Activated T-cell treated with anti-CD3 and anti-CD28 coated beads for 4 hours (primary cell): ENCODE measurements at places on chromosomes 13 and 19.

DNA sequence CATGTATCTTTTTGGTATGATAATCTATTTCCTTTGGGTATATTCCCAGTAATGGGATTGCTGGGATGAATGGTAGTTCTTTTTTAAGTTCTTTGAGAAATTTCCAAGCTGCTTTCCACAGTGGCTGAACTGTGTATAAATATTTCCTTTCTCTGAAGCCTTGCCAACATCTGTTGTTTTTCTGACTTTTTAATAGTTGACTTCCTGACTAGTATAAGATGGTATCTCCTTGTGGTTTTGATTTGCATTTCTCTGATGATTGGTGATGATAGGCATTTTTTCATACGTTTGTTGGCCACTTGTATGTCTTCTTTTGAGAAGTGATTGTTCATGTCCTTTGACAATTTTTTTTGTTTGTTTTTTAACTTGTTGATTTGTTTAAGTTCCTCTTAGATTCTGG lies 61.6 kb upstream of the PCDH17 start:
- DNase-seq = no peak

DNA sequence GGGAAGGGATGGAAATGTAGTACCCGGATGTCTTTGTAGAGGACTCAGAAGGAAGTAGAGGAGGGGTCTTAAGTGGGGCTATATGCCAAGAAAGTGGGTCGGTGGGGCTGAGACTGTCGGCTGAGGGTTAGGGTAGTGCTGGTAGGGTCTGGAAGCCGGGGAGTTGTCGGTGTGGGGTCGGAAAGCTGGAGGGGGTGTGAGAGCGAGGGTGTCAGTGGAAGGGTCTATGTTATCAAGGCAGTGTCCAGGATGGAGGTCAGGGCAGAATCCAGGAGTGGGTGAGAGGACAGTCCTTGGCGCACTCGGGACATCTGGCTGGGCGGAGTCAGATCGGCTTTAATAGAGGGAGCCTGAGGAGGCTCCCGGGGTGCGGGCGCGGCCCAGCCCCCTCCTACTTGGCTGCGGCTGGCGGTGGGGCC lies 1.7 kb downstream of the HSPB6 start:
- no peak for DNase-seq

DNA sequence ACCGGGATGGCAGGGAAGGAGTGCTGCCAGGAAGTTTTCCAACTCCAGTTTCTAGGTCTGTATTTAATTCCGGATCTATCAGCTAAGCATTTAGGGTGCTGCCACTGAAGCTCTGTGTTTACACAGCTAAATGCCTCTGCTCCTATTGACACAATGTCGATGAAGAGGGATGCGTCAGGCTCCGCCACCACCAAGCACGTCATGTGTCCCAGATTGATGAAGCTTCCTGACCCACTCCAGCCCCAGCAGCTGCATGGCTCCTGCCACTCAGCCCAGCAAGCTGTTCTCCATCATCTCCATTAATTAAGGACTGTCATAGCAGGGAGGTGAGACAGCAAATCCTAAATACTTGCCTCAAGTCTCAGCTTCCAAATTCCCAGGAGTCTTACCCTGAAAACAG lies 435.2 kb upstream of the ZNF507 start:
- DNase-seq = no peak

GRCh38 chr13:85508683-85509329 lies 290.4 kb downstream of the SLITRK6 start:
- no peak for DNase-seq

GRCh38 chr13:113876346-113877148 lies 12.7 kb upstream of the GAS6 start:
- DNase-seq = no peak

DNA sequence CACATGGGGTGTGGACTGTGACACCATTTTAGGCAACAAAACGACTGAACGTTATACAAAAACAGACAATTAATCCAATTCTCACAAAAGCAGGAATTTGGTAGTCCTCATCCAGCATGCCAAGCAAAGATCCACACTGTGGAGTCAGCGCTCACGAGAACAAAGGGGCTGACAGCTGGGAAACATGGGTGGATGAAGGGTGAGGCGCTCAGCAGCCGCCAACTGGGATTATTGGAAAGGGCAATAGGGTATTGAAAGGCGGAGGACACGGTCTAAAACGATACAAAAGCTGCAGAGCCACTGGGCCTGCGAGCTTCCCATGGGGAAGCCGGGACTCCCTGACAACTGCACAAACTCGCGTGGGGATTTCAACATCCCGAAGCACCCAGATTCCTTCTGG lies 4.7 kb upstream of the ZNF813 start:
- no peak for DNase-seq

DNA sequence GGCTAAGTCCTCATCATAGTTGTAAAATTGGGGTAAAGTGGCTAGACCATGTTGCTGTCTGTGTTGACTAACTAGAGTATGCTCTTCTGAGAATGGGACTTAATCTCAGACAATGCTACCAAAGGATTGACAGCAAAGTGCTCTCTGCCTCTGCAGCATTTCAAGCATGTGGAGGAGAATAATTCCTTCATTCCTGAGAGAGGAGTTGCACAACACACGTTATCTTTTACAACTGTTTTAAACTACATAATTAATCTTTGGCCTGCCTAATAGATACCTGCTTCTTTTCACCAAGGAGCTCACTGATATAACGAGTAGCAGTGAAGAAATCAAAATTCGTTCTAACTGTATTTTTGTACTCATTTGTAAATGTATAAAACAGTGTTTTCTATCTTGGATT lies 2172.2 kb downstream of the PCDH9 start:
- no peak for DNase-seq

DNA sequence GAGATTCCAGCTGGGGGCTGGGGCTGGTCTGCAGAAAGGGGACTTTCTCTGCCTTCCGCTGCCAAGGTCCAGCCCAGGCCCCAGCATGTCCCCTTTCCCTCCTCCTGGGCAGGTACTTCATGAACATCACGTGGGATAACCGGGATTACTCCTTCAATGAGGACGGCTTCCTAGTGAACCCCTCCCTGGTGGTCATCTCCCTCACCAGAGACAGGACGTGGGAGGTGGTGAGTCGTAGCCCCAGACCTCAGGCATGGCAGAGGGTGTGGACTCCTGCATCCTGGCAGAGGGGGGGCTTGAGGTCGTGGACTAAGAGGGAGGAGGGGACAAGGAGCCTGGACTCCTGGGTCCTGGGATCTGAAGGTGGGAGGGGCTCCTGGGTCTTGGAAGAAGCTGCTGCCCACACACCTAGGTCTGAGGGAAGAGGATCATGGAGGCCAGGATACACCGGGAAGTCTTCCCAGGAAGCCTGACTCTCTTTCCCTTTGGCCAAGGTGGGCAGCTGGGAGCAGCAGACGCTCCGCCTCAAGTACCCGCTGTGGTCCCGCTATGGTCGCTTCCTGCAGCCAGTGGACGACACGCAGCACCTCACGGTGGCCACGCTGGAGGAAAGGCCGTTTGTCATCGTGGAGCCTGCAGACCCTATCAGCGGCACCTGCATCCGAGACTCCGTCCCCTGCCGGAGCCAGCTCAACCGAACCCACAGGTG lies 20.6 kb downstream of the GRIN2D start:
- DNase-seq = no peak

DNA sequence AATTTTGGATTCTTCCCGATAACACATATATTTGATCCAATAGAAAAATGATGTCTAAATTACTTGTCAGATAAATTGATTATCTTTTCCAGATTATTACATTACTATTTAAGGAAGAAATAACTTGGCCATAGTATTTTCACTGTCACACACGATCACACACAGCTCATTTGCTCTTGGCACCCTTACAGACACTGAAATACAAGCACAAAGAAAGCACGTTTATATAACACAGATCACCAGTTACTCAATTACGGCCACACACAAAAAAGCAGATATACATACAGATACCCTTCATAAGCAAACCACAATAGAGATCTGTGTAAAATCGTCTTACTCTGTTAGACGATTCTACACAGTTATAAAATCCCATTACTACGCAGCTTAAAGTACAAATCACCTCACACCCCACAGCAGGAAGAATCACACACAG lies 716 bp upstream of the ZNF420 start:
- no peak for DNase-seq

DNA sequence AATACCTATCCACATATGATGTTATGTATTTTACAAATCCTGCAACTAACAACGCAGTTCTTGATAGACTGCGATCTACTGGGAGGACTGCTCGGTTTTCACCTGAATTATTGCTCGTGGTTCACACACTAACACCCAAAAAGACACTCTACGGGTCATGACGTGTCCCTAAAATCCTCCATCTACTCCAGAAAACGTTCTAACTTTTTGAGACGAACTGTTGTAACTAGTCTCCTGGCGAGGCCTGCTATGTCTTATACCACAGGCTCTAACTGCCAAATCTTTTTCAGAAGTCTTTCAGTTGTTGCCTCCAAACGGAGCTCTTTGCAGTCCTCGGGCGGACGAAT lies 108.2 kb downstream of the KCNRG start:
- no peak for DNase-seq

GRCh38 chr13:92656103-92656502 lies 570.5 kb upstream of the GPC6 start:
- DNase-seq = no peak

- peak; percentile 30 for DNase-seq
Measured at GRCh38 chr13:98664047-98664446, 87.1 kb upstream of the STK24 start.

GRCh38 chr13:31670831-31671617 lies 68.3 kb upstream of the RXFP2 start:
- no peak for DNase-seq

GRCh38 chr19:16531380-16531669 lies 10.9 kb downstream of the CHERP start:
- DNase-seq = no peak

GRCh38 chr19:4815426-4816201 lies 15.9 kb downstream of the TICAM1 start:
- DNase-seq = peak; percentile 65

DNA sequence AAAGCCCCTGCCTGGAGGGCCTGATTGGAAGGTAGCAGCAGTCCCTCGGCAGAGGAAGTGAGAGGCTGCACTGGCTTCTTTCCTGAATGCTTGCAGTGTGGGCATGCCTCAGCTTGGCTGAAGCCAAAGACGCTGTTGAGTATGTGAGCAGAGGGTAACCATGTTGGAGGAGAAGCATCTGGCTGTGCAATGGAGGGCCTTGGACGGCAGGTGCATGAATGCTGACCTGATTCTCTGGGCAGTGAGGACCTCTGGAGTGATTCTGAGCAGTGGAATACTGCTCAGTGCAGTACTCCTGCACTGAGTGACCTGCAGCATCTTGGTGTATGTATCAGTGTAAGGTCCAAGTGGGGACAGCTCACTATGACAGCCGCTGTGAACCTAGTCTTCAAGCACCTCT lies 46.9 kb downstream of the SOX1 start:
- DNase-seq = no peak

GRCh38 chr13:80824229-80824628 lies 483.3 kb upstream of the SPRY2 start:
- no peak for DNase-seq

DNA sequence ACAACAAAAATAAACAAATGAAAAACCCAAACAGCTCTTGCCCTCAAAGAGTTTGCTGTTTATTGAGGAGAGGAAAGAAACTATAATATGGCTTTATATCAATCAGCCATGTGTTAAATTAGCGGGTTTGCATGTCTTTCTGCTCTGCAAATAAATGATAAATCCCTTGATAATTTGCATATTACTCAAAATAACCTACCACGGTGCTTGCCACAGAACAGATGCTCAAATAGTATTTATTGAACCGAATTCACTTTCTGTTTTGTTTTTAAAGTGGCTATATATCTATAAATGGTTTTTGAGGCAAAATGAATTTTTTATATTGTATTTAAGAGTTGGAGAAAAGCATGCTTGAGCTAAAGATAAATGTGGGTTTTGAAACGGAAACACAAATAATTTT lies 428.1 kb downstream of the ITGBL1 start:
- DNase-seq = no peak

GRCh38 chr19:17686023-17686521 lies 2.1 kb downstream of the UNC13A start:
- DNase-seq = no peak

DNA sequence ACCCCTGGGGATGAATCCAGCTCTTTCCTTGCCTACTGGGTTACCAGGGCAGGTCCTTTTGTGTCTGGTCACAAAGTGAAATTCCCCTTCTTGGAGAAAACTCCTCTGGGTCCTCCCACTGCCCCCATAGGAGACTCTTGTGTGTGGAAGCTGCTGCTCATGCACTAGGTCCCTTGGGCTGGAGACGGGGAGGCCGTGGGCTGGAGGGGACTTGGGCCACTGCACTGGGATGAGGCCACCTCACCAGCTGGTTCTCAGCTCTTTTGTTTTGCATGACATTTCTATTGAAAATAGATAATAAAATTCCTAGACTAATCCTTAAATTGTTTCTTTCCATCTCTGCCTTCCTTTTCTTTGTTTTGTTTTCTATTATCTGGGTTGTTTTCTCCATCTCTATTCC lies 62.4 kb downstream of the TEX29 start:
- DNase-seq = no peak

- no peak for DNase-seq
Measured at GRCh38 chr13:40661875-40662665, 4.4 kb downstream of the FOXO1 start.

GRCh38 chr13:25920931-25921330 lies 130.9 kb downstream of the SHISA2 start:
- no peak for DNase-seq

GRCh38 chr13:77728265-77729125 lies 31.0 kb downstream of the SLAIN1 start:
- DNase-seq = no peak

GRCh38 chr13:35475960-35476943 lies at the start of gene MAB21L1:
TSS of gene MAB21L1 (minus strand) at chr13:35476689. CDS start at chr13:35476138, 551 bp downstream.
- DNase-seq = no peak

GRCh38 chr19:50797781-50798658 lies 7.8 kb downstream of the ACP4 start:
- DNase-seq = no peak

DNA sequence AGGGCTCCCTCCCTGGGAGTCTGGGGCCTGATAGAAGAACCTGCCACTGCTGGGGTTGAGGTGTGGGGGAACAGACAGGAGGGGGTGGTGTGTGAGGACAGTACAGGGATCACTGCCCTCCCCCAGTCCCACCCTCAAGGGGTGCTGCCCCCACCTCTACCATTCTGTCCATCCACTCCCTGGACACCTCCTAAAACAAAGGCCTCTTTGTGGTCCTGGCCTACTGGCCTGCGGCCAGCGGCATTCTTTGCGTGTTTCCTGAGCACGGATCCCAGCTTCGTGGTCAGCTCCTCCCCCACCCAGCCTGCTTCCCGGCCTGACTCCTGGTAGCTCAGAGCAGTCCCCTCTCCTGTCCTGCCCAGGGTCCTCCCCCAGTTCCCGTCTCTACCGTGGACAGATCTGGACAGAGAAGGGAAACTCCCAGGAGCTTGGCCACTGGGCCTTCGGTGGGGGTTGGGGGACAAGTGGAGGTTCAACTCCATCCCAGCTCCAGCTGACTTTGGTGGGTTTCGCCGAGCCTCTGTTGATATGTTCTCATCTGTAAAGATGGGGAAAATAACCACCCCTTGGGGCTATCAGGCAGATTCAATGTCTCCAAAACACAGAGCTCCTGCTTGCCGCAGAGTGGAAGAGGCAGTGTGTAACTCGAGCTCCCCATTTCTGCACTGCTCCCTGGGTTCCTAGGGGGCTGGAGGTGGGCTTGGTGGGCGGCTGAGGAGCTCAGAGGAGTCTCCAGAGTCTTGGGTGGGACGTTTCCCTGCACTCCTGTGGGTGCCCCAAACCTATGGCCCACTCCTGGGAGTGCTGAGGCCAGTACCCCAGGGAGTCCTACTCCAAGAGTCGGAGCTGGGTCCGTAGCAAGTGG lies 48.7 kb downstream of the LYL1 start:
- DNase-seq = no peak

- no peak for DNase-seq
Measured at GRCh38 chr19:50667759-50668231, 18.6 kb downstream of the C19orf81 start.

- no peak for DNase-seq
Measured at GRCh38 chr13:102597029-102597961, 509 bp downstream of the TPP2 start.

GRCh38 chr13:95174517-95174916 lies 126.7 kb downstream of the ABCC4 start:
- no peak for DNase-seq
